Cortex of kidney (tissue), 1 donor: ENCODE measurements at places on chromosomes 2 and 18.

DNA sequence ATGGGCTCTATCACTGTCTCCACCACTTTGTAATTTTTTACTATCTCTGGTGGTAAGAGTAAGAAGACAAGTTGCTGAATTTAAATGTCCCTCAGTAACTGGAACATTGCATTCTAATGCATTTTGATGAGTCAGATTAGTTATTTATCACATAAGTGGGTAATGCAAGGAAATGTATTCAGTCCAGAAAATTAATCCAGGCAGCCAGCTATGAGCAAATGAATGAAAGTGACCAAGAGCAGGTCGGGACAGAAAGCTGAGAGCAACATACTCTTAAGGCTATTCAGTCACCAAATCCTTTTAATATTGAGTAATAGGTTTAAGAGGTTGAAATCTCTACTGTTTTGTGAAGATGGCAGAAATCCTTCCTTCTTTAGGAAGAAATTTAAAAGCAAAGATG lies 265.5 kb upstream of the PARD3B start:
- no peak for DNase-seq

DNA sequence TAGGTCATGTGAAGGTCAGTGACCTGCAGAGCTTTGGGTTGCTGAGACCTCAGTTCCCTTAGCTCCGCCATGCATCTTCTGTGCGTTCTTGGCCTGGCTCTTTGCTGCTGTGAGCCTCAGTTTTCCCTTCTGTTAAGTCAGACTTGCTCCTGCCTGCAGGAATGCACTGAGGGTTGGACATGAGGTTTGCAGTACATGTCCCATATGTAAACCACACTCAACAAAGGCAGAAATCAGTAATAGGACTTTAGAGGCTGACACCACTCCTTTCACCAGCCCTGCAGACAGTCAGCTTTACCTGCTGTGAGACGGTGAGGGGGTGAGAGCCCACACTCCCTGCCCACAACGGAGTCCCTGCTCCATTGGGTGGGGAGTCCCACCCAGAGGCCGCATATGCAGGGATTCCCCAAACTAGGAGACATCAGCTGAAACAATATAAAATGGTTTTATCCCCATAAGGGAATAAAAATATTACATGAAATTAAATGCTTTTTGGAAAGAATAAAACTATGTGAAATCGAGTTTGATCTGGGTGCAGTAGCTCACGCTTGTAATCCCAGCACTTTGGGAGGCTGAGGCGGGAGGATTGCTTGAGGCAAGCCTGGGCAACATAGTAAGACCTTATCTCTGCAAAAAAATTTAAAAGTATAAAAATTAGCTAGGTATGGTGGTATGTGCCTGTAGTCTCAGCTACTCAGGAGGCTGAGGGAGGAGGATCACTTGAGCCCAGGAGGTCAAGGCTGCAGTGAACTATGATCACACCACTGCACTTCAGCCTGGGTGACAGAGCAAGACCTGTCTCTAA lies 55.1 kb downstream of the MYO7B start:
- DNase-seq: no peak

- no peak for DNase-seq
These were observed 150.0 kb downstream of the DYSF start for GRCh38 chr2:71603311-71603811.

DNA sequence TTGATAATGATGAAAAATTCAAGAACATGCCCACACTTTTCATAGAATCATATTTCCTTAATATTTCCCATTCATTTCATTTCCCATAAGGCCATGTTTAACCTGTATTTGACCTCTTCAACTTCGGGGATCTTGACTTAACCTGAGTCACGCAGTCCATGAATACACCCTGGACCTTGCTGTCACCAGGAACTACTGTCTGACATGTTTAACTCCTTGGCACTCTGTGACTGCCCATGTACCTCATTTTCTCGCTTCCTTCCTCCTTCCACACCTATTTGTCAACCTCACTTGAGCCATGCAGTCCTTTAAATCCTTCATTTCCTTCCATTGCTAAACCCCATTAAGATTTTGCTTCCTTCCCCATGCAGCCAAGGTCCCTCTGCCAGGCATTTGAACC lies 16.3 kb downstream of the ABCB11 start:
- DNase-seq: no peak

- no peak for DNase-seq
These were observed 114.8 kb downstream of the NEB start for GRCh38 chr2:151619337-151619989.

GRCh38 chr2:194424683-194425209 lies 1232.3 kb upstream of the SLC39A10 start:
- DNase-seq: no peak

DNA sequence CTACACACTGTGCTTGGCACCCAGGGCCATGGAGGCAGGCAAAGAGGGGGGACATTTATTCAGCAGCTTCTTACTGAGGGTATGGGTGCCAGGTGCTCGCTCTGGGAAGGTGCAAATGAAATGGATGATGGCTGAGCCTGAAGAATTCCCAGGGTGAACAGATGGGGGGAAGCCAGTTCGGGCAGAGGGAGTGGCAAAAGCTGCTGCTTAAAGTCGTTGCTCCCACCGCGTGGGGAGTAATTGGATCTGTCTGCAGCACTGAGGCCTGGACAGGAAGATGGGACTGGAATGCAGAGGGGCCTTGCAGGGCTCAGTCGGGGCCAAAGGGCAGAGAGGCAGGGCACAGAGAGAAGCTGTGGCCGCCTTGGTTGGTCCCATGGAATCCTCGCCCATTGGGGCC lies 51.2 kb downstream of the NEDD4L start:
- no peak for DNase-seq

GRCh38 chr2:241261628-241262027 lies 53.8 kb downstream of the HDLBP start:
- no peak for DNase-seq
